ENCODE measurements at places on chromosomes 3 and 15.

GRCh38 chr3:38640661-38641452 lies 8.6 kb downstream of the SCN5A start:
- DNase-seq = no peak

DNA sequence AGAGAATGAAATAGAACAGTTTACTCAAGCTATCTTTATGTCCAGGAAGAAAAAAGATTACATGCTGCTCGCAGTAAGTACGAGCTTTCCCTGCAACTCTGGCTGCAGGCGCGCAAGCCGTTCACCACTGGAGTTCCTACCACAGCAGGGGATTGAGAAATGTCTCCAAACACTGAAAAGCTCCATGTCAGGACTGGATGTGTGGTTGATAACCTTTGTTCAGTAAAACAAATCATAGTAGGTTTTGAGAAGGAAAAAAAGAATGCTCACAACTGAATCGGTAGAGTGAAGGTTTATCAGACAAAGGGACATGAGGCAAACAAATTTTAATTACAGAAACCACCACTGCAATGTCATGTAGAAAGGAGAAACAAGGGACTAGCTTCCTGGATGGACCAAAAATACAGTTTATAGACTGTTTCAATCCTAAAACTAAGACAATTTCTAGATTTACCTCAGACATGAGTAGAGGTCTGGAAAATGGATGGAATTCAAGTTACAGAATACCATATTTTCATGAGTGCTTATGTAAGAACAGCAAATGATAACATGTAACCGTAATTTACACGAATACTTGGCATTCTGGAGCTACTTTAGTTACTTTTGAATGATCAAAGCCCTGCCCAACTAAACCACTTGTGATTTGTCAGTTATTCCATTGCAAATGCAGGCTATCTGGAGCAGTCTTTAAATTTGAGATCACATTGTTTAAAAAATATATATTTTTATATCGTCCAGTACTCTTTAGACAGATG lies 471.1 kb downstream of the SHQ1 start:
- no peak for DNase-seq

GRCh38 chr15:68277131-68277602 lies 378 bp upstream of the FEM1B start:
- no peak for DNase-seq

- no peak for DNase-seq
These were observed 20.2 kb upstream of the ERICH6 start for GRCh38 chr3:150723946-150724345.

DNA sequence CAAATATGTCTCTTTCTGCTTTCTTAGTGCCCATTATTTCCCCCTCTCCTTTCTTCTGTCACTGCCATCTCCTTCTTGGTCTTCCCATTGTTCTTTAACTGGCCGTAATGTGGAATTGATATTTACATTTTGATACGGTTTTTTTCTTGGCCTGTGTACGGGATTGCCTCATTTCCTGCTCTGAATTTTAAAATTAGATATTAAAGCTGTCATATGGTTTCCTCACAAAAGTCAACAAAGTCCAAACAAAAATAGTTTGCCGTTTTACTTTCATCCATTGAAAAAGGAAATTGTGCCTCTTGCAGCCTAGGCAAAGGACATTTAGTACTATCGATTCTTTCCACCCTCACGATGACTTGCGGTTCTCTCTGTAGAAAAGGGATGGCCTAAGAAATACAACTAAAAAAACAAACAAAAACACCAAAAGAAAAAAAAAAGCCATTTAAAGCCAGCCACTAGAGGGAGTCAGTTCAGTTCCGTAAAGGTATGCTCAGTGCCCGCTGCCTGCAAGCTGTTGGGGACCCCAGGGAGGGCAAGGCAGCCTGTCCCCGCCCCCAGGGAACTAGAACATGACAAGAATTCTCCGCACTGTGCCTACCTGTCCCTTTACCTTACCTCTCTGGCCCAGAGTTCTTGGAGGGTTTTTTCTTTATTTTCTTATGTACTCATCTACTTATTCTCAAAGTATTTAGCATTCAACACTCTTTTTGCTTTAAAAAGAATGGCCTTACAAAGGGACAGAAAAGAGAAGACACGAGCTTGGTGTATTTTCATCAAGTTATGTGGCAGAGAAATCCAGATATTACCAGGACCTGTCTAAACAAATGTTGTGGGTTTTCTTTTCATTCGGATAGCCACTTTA lies 30.0 kb upstream of the NR2E3 start:
- peak; percentile 59 for DNase-seq

DNA sequence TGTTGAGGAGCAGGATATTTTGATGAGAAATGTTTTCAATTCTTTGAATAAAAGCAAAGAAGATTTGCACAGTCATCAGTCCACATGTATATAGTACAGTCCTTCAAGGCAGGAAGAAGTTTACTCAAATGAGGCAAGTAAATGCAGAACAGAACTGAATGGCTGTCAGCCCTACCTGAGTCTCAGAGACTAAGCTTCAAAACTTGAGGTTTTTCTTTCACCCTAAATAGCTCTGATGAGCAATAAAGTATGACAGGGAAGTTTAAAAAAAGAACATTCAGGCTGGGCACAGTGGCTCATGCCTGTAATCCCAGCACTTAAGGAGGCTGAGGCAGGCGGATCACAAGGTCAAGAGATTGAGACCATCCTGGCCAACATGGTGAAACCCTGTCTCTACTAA lies 232.5 kb downstream of the SUCLG2 start:
- DNase-seq = no peak

- no peak for DNase-seq
These were observed 3.3 kb downstream of the TMEM40 start for GRCh38 chr3:12755754-12756153.

DNA sequence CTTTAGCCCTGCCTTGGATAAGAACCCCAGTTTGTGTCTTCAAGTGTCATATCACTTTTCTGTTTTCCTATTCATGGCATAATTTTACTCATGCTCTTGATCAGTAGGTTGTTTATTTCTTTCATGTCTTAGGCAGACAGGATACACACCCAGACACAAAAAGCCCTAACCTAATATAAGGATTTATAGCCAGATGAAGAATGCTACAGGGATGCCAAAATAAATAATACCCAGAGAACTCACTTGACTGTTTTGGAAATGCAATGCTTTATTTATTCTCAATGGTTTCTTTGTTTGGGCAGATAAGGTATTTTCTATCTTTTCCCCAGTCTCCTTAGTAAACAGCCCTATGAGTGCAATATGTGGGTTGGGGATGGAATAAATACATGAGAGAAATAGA lies 424.0 kb upstream of the PDZRN3 start:
- no peak for DNase-seq

DNA sequence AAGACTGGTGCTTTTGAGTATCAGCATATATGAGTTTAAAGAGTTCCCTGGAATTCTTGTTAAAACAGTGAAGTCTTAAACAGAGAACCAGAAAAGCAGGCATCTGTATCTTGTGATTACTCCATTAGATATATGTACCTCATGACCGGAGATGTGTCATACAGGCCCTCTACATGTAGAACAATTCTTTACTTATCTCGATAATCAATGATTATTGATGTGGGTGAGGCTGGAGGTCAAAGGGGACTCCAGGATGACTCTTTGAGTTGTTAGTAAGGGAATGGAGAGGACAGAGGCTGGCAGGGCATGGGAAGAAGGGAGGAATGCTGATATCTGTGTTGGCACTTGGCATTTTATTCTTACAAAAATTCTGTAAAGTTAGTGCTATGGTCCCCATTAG lies 155.7 kb downstream of the GAP43 start:
- DNase-seq = no peak

DNA sequence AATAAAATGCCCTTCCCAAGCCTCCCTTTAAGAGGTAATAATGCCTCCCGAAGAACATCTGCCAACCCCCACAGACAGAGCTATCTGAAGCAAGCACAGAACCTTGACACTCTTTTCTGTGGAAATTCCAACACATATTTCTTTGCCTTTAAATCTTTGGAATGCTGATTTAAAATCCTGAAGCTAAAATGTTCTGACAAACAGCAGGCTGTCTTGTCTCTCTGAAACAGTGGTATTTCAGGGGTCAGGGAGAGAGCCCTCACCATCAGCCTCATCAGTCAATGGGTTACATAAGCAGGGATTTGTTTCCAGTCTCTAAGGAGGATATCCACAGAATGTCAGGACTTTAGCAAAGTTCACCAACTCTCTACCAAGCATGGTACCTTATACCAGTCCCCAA lies 27.8 kb upstream of the ARHGEF3 start:
- DNase-seq = no peak

GRCh38 chr3:157134620-157135191 lies 25.2 kb downstream of the CCNL1 start:
- no peak for DNase-seq

- DNase-seq = no peak
These were observed 54.0 kb upstream of the SKOR1 start for GRCh38 chr15:67771189-67771800.

GRCh38 chr3:4751502-4752101 lies 227.6 kb upstream of the BHLHE40 start:
- no peak for DNase-seq

DNA sequence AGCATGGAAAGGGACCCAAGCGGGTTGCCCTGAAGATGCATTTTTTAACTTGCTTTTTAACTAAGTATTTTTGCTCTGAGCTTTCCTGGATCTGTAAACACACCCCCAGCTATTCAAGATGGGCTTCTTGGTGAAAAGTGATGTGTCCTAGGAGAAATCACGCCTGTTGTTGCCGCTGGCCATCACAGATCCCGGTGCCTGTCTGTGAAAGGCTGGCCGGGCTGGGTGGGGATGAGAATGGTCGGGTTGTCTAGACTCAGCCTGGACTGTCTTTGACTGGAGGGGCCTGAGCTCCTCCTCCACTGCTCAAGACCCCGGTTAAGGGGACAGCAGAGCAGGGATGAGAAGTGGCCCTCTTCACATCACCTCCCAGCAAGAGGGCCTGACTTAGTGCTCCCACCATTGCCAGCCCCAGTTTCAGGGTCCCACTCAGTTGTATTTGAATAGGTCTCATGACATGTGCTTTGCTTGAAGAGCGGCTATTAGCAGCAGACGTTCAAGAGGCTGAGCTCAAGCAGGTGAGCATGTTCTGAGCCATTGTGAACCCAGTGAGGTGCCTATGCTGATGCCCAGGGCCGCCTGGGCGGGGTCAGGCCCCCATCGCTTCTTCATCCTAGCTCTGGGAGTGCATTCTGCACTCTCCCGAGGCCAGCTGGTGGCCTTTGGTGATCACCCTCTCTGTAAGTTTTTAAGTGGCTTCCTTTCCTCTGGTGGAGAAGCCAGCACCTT lies 79.9 kb downstream of the IGF1R start:
- no peak for DNase-seq

GRCh38 chr3:148379763-148380382 lies 317.8 kb upstream of the AGTR1 start:
- no peak for DNase-seq

GRCh38 chr3:195117978-195118581 lies 152.9 kb downstream of the XXYLT1 start:
- DNase-seq = no peak

DNA sequence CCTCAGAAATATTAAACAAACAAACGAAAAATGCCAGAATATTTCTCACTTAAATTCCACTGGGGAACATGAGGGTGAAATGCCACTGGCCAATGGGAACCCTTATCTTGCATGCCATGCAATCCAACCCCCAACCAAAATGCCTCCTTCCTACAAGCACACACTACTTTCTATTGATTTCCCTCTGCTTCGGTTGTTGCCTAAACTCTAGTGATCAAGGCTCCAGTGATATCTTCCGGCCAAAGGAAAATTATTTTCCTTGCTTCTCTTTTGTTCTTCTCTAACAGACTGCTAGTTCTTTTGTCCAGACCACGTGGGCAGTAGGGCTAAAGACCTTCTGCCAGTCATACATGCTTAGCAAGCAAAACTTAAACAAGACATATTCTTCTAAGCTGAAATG lies 115.7 kb downstream of the TMCC1 start:
- DNase-seq = no peak

- DNase-seq = no peak
These were observed 27.9 kb upstream of the IL1RAP start for GRCh38 chr3:190485830-190486532.

GRCh38 chr3:49058011-49058410 lies 28.8 kb upstream of the IMPDH2 start:
- no peak for DNase-seq

- no peak for DNase-seq
These were observed 38.5 kb downstream of the ATP10A start for GRCh38 chr15:25824618-25825017.

DNA sequence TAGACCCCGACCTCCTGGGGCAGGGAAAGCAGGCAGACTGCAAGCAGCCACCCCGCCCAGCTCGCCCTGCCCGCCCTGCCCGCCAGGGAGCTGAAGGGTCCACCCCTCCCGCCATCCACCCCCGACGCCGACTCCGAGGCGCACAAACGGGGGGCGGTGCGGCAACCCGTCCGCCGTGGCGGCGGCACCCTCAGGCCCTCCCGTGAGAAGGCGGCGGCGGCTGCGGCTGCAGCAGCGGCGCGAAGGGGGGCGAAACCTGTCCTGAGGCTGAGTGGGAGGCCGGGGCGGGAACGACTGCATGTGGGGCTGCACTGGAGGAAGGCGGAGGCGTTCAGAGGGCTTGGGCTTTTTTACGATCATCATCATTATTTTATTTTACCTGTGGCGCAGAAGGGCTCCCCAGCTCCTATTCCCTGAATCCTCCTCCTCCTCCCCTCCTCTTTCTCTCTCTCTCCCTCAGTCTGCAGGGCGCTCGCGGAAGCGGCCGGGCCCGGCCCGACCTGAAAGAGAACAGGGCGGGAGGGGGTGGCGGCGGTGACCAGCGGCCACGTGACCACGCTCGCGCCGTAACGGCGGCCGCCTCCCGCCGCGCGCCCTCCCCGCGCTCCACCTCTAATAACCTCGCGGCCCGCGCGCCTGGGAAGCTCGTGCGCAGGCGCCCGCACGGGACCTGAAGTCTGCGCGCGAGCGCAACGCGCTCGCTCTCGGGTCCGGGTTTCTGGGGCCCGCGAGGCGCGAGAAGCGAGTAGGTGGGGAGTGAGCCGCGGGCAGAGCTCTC lies at the start of gene TBC1D5:
TBC1D5 (minus strand) TSS at position 530 of the 778 bp plus-strand sequence. CDS start 234,061 bp downstream, outside the sequence.
- peak; percentile 97 for DNase-seq

GRCh38 chr15:26974120-26974780 lies 3.3 kb downstream of the GABRG3 start:
- no peak for DNase-seq

GRCh38 chr3:169457807-169458697 lies 205.5 kb downstream of the MECOM start:
- DNase-seq = no peak

- peak; percentile 66 for DNase-seq
These were observed 63.3 kb downstream of the ABTB1 start for GRCh38 chr3:127735767-127736693.

All from B cell (primary cell).